ENCODE measurements at places on chromosomes 4 and X. TPM values are rescaled to one million over a fixed set of nuclear protein-coding genes. Genes with fewer than 3 reads are reported as not detected.

TCEAL5 gene
- 5.3 TPM for total RNA-seq

DNA sequence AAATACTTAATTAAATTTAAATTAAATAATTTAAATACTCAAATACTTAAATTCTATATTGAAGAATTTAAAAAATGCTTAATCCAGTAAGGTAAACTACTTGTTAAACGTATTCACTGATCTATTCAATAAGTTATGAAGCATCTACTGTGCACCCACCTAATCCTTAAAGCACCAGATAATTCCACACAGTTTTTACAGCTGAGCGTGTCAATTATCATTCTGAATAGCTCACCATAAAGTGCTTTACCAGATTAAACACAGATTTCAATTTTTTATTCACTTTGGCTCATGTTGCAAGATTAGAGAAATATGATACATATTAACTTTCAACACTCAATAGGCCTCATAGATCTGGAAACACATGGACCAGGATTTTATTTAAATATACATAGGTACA, 79.2 kb upstream of the DDIT4L start:
- H3K27ac ChIP-seq, result no peak overlapping the region
- H3K4me3 ChIP-seq, result no peak overlapping the region
- H3K4me1 ChIP-seq, result no peaks in the 10 kb centered on the region

AKAP14 gene
- 1.6 TPM for total RNA-seq

DNA sequence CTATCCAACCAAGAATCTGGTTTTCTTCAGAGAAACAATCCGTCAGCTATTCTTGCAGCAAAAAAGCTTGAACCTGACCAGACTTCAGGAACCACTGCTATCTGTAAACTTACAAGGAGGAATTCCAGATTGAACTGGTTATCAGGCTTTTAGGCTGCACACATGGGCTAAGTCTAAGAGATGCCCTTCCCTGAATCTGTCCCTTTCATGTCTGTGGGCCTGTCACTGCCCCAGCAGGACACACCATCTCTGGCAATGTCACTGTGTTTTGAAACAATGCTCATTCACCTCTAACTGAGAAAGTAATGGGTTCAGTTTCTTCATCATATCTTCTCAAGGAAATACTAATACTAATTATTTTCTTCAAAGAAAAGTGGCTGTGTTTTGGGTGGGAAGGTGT, 72.8 kb downstream of the PARM1 start:
- H3K27ac ChIP-seq, result no peak overlapping the region
- H3K4me3 ChIP-seq, result no peak overlapping the region
- peaks cover 7% of the 10 kb centered on the region for H3K27me3 ChIP-seq
- DNase-seq, result no peak
- peaks cover 20% of the 10 kb centered on the region for H3K36me3 ChIP-seq

DNA sequence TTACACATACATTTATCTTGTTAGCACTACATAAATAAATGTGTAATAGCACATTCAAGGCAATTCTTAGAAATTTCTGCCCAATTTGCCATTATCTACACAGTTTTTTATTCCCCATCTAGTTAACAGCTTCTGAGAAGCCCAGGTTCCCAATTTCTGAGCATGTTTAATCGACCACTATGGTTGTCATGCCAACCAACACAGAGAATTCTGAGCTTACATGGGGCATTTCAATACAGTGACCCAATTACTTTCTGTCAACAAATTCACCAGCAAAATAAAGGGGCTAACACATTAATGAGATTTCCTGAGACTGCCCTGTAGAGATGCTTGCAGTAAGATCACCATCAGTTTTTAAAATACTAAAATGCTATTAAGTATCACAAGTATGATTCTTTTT, 22.0 kb downstream of the GPM6A start:
- DNase-seq, result no peak
- peaks cover 44% of the 10 kb centered on the region for H3K4me1 ChIP-seq
- H3K4me3 ChIP-seq, result no peak overlapping the region
- no peaks in the 10 kb centered on the region for H3K36me3 ChIP-seq
- H3K27me3 ChIP-seq, result no peaks in the 10 kb centered on the region

SHROOM3 gene
- total RNA-seq, result 52.6 TPM

GRCh38 chr4:151358266-151358665, 32.9 kb upstream of the SH3D19 start:
- no peak overlapping the region for H3K27ac ChIP-seq
- no peak for DNase-seq
- H3K4me1 ChIP-seq, result peaks cover 7% of the 10 kb centered on the region

- no peak overlapping the region for H3K4me3 ChIP-seq
- DNase-seq, result no peak
- H3K4me1 ChIP-seq, result 0 out of 2 replicates have a peak, but pooled peaks cover 3% of the 10 kb centered on the region
- H3K27ac ChIP-seq, result no peak overlapping the region
- no peaks in the 10 kb centered on the region for H3K27me3 ChIP-seq
These were observed 57.7 kb downstream of the SHROOM4 start for GRCh38 chrX:50756276-50756675.

DNA sequence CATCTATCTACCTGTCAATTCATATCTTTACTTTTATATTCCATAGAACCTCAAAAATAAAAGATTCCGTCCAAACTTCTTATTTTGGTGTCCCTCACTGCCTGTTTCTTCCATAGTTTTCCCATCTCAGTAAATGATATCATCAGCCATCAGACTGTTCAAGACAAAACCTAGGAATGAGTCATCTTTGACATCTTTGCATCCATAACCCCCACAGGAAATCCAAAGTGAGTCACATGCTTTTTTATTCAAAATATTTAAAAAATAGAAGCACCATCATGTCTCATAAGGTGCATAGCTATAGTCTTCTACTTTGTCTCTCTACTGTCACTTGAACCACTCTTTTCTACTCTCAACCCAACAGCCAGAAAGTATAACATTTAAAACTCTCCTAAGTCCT, 29.9 kb upstream of the CXXC4 start:
- H3K27me3 ChIP-seq, result no peaks in the 10 kb centered on the region
- no peaks in the 10 kb centered on the region for H3K4me1 ChIP-seq

GRCh38 chrX:111035256-111035655, 60.7 kb upstream of the PAK3 start:
- H3K4me1 ChIP-seq, result peaks cover 5% of the 10 kb centered on the region
- DNase-seq, result no peak
- no peak overlapping the region for H3K27ac ChIP-seq
- H3K36me3 ChIP-seq, result no peaks in the 10 kb centered on the region
- no peaks in the 10 kb centered on the region for H3K27me3 ChIP-seq
- H3K4me3 ChIP-seq, result no peak overlapping the region

GRCh38 chr4:106677213-106677612, 308.6 kb upstream of the GIMD1 start:
- peaks cover 5% of the 10 kb centered on the region for H3K36me3 ChIP-seq
- no peak overlapping the region for H3K27ac ChIP-seq
- no peak overlapping the region for H3K4me3 ChIP-seq
- no peaks in the 10 kb centered on the region for H3K27me3 ChIP-seq
- no peaks in the 10 kb centered on the region for H3K4me1 ChIP-seq
- DNase-seq, result no peak

DNA sequence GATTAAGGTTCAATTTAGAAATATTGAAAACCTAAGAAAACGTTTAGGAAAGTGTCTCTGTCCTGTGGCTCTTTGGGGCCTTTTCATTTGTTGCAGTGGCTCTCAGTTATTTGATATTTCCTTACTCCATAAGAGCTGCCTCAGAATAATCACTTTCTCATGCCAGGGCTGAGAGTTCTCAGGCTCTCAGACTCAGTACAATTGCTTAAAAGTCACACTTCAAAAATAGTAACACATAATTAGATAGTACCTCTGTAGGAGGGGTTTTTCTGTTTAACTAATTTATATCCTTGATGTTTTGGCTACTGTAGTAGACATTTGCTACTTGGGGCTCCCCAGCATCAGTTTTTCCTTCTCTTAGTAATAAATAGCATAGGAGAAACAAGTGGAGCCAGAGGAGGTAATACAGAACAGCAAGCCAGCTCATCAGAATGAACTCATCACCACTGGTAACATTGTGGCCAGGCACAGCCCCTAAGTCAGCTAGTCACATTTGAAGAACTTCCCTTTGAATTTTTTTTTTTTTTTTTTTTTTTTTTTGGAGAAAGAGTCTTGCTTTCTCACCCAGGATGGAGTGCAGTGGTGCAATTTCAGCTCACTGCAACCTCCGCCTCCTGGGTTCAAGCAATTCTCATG, 8.0 kb upstream of the HNRNPD start:
- H3K27ac ChIP-seq, result no peak overlapping the region
- H3K4me3 ChIP-seq, result no peak overlapping the region
- H3K27me3 ChIP-seq, result peaks cover 9% of the 10 kb centered on the region
- no peaks in the 10 kb centered on the region for H3K4me1 ChIP-seq
- peaks cover 18% of the 10 kb centered on the region for H3K36me3 ChIP-seq
- DNase-seq, result no peak

ENPP6 gene
- 0.09 TPM for total RNA-seq

GRCh38 chrX:103615781-103616371, 8.1 kb downstream of the TCEAL3 start:
- peaks cover 22% of the 10 kb centered on the region for H3K4me1 ChIP-seq
- H3K4me3 ChIP-seq, result no peak overlapping the region
- H3K27me3 ChIP-seq, result no peaks in the 10 kb centered on the region
- H3K36me3 ChIP-seq, result 0 out of 2 replicates have a peak, but pooled peaks cover 4% of the 10 kb centered on the region

DNA sequence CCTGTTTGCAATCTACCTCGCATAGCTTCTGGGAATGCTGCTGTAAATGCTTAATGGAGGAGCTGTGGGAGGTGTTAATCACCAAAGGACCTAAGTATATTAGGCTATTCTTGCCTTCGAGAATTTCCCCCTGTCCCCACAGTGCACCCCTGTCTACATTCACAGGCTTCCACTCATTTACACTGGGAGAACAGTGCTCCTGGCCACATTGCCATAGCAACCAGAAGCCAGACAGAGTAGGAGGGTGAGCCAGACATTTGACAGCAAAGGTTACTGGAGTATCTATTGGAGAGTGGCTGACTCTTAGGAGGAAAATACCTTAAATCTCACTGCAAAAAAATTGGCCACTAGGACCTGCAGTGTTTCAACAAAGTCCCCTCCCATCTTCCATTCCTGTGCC, 185.9 kb upstream of the PBDC1 start:
- H3K27me3 ChIP-seq, result peaks cover 3% of the 10 kb centered on the region
- DNase-seq, result no peak
- no peak overlapping the region for H3K4me3 ChIP-seq
- H3K27ac ChIP-seq, result no peak overlapping the region
- no peaks in the 10 kb centered on the region for H3K4me1 ChIP-seq
- H3K36me3 ChIP-seq, result no peaks in the 10 kb centered on the region

- no peaks in the 10 kb centered on the region for H3K36me3 ChIP-seq
- DNase-seq, result no peak
- peaks cover 11% of the 10 kb centered on the region for H3K4me1 ChIP-seq
These were observed 27.2 kb downstream of the PALLD start for GRCh38 chr4:168524006-168524405.

GRCh38 chr4:11529625-11530201, 101.0 kb upstream of the HS3ST1 start:
- H3K27me3 ChIP-seq, result no peaks in the 10 kb centered on the region
- peaks cover 47% of the 10 kb centered on the region for H3K36me3 ChIP-seq
- no peak for DNase-seq
- no peak overlapping the region for H3K27ac ChIP-seq
- H3K4me3 ChIP-seq, result no peak overlapping the region

METTL14 gene
- 49.7 TPM for total RNA-seq

DNA sequence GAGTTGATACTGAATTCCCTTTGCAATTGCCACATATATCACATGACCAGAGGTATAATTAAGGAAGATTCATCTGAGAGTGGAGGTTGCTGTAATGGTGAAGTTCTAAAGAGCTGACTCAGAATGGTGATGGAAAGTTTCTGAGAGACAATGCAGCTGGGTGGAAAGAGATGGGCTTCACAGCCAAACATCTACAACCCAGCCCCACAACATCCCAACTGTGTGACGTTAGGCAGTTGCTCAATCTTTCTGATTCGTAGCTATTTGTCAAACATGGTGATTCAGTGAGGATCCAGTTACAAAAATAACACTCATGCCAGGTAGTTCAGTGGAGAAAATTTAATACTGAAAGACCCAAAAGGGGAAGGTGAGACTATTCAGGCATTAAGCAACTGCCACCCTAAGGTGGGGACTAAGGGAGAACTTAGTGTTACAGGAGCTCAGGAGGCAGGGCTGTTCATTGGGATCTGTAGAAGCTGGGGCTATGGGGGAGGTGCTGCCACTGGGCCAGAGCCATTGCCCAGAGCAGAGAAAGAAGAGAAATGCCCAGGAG, 6.9 kb upstream of the AFF1 start:
- no peak overlapping the region for H3K27ac ChIP-seq
- no peak for DNase-seq
- no peaks in the 10 kb centered on the region for H3K27me3 ChIP-seq
- H3K4me3 ChIP-seq, result no peak overlapping the region
- peaks cover 6% of the 10 kb centered on the region for H3K36me3 ChIP-seq

GABRE gene
- 11.7 TPM for total RNA-seq

GRCh38 chrX:11460347-11460746, 167.1 kb downstream of the AMELX start:
- H3K36me3 ChIP-seq, result no peaks in the 10 kb centered on the region
- DNase-seq, result no peak
- H3K27me3 ChIP-seq, result no peaks in the 10 kb centered on the region
- H3K27ac ChIP-seq, result no peak overlapping the region
- 0 out of 2 replicates have a peak, but pooled peaks cover 5% of the 10 kb centered on the region for H3K4me1 ChIP-seq

DNA sequence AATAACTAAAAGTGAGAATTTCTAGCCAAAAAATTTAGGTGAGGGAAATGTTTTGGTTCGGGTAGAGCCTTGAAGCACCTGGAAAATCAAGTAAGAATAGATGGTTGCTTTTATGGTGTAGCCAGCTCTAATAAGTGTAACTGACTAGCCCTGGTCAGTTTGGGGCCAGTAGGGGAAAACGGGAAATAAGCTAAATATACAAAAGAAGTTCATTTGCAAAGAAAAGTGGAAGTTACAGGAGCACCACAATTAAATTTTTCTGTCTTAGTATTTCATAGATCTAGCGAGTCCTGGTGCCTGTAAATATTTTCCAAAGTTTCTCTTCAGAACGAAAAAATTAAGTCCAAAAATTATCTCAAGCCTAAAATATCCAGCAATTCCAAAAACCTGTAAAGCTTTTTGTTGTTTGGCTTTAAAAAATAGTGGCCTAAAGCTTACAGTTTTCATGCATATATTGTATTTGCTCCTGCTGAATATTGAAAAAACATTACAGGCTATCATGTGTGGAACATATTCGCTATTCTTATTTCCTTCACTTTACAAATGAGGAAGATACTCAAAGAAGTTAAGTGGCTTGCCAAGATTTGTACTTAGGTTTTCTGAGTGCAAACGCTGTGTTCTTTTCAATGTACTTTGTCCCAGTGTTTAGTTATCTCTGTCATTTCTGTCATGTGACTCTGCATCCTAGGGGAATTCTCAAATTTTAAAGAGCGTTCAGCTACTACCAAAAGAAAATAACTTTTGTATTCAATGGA, 7.3 kb upstream of the PTPN13 start:
- H3K27ac ChIP-seq, result peak overlapping the region; percentile 39
- peaks cover 22% of the 10 kb centered on the region for H3K4me1 ChIP-seq
- DNase-seq, result no peak

GRCh38 chrX:71214152-71214551, 8.9 kb upstream of the GJB1 start:
- no peak overlapping the region for H3K4me3 ChIP-seq
- DNase-seq, result no peak
- no peak overlapping the region for H3K27ac ChIP-seq
- no peaks in the 10 kb centered on the region for H3K36me3 ChIP-seq
- H3K4me1 ChIP-seq, result peaks cover 25% of the 10 kb centered on the region
- H3K27me3 ChIP-seq, result no peaks in the 10 kb centered on the region

GRCh38 chrX:318068-318738, 393 bp downstream of the GTPBP6 start:
- H3K27me3 ChIP-seq, result peaks cover 3% of the 10 kb centered on the region
- H3K4me1 ChIP-seq, result peaks cover 9% of the 10 kb centered on the region
- peak overlapping the region; percentile 94 for H3K27ac ChIP-seq
- H3K4me3 ChIP-seq, result peak overlapping the region; percentile 83
- peak; percentile 100 for DNase-seq

GRCh38 chr4:36237366-36238313, 6.7 kb downstream of the ARAP2 start:
- no peak overlapping the region for H3K27ac ChIP-seq
- no peak overlapping the region for H3K4me3 ChIP-seq
- H3K36me3 ChIP-seq, result no peaks in the 10 kb centered on the region
- peaks cover 12% of the 10 kb centered on the region for H3K27me3 ChIP-seq
